IMR-90 (cell line): ENCODE measurements at places on chromosomes 6 and 20. TPM values are rescaled to one million over a fixed set of nuclear protein-coding genes. Genes with fewer than 3 reads are reported as not detected.

GRCh38 chr6:146135167-146135566, 106.3 kb downstream of the GRM1 start:
- H3K27me3 ChIP-seq = no peaks in the 10 kb centered on the region
- no peaks in the 10 kb centered on the region for H3K4me1 ChIP-seq
- H3K36me3 ChIP-seq = no peaks in the 10 kb centered on the region
- H3K4me3 ChIP-seq = no peak overlapping the region
- no peak for DNase-seq

DNA sequence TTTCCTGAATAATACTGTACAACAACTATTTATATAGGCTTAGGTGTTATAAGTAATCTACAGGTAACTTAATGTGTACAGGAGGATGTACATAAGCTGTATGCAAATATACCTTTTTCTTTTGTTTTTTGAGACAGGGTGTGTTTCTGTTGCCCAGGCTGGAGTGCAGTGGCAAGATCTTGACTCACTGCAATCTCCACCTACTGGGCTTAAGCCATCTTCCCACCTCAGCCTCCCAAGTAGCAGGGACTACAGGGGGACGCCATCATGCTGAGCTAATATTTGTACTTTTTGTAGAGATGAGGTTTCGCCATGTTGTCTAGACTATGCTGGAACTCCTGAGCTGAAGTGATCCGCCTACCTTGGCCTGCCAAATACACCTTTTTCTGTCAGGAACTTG, 191.7 kb upstream of the ZNF217 start:
- H3K27ac ChIP-seq = no peak overlapping the region
- DNase-seq = no peak
- no peaks in the 10 kb centered on the region for H3K36me3 ChIP-seq

DNA sequence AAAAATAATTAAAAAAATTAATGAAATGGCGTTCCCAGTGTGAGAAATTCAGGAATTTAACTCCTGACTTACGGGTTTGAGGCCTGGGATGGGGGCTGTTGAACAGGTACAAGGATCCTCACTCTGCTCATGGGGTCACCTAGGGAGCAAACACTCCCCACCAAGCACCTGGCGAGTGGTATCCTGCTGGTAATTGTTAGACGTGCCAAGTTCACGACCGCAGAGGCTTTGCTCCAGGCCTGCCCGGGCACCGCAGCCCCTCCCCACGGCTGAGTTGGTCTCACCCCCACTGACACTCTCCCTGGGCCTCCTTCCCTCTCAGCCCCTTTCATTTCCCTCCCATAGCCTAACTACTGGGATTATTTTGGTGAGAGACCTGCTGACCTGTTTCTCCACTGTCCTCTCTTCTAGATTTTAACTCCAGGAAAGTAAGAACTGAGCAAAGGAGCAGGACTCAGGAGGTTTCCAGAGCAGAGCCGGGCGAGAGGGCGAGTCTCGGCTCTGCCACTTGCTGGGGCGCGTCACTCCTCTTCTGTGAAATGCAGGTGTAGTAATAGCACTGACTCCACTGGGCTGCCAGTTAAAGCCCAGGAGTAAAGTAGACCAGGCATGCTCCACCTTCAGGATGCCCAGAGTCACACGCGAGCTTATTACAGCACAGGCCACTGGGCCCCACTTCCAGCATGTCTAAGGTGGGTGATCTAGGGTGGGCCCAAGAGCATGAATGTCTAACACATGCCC, 22.8 kb downstream of the BMP7 start:
- no peak overlapping the region for H3K27ac ChIP-seq
- H3K36me3 ChIP-seq = no peaks in the 10 kb centered on the region
- H3K4me1 ChIP-seq = no peaks in the 10 kb centered on the region
- DNase-seq = no peak

DNA sequence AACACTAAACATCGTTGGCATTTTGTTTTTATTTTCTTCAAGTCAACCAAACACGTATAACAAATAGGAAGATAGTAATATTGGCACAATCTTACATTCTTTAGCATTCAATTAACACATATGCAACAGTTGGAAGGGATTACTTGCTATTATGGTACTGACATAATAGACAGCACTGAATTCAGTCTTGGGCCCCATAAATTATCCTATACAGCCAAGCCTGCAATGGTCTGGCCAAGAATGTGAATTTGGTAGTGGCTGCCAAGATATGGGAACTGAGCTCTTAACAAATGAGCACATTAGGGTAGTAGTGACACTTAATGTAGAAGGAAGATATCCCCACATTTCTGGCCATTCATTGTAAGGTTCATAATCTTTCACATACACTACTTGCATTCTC, 44.8 kb upstream of the ARHGAP18 start:
- peaks cover 5% of the 10 kb centered on the region for H3K4me1 ChIP-seq
- H3K36me3 ChIP-seq = no peaks in the 10 kb centered on the region
- DNase-seq = no peak
- no peak overlapping the region for H3K4me3 ChIP-seq

DNA sequence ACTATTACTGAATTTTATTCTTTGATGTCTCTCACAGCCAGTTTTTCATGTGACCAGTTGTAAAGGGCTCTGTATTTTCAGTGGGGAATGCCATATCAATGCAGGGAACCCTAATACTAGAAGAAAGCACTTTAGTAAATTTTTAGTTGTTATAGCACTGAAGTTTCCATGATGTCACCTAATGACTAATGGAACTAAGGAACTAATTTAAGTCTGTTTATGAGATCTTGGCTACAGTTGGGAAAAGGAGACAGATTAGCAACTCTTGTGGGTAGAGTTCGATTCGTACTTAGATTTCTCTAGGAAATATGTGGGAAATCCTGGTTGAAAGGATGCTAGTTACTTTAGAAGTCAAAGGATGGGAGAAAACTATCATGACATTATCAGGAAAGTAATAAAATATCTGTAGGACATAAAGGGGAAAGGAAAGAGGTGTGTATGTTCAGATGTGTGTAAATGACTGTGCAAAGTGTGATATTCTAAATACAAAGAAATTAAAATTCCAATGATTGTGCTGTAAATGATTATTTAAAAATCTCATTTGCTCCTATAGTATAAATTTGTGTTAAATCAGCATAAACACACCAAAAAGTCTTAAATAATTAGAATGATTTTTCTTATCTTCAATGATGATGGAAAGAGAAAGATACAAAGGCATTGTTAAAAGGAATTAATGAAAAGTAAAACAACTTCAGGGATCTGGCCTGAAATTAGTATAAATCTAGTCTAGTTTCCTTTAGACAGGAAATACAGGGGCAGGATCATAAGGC, 103.4 kb downstream of the LRRC1 start:
- DNase-seq = peak; percentile 84
- H3K27me3 ChIP-seq = no peaks in the 10 kb centered on the region
- no peak overlapping the region for H3K4me3 ChIP-seq
- peaks cover 7% of the 10 kb centered on the region for H3K36me3 ChIP-seq

ABHD16B gene
- not detected in 2 replicates for total RNA-seq

BPIFA1 gene
- total RNA-seq = not detected in 2 replicates

DNA sequence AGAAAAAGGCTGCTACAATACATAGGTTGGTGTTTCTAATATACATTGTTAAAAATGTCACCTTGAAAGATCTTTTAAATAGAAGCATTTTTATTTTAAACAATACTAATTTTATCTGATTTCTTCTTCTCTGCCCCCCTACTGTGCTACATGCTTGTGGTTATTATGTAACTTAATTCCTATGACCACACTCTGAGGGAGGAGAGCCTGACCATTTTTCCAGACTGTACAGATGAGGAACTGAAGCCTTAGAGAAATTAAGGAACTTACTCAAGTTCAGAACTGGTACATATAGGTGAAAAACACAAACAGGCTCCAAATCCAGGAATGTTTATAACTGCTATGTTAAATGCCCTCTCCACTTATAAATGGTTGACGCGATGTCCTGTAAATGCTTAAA, 43.4 kb upstream of the ARHGAP18 start:
- DNase-seq = peak; percentile 70
- no peaks in the 10 kb centered on the region for H3K27me3 ChIP-seq
- no peak overlapping the region for H3K4me3 ChIP-seq
- H3K4me1 ChIP-seq = peaks cover 10% of the 10 kb centered on the region
- no peaks in the 10 kb centered on the region for H3K36me3 ChIP-seq

SLC12A5 gene
- not detected in 2 replicates for total RNA-seq

GRCh38 chr20:33859157-33859695, 48.1 kb downstream of the CHMP4B start:
- peaks cover 7% of the 10 kb centered on the region; the same call in 1 of the 2 replicates for H3K4me1 ChIP-seq
- H3K4me3 ChIP-seq = no peak overlapping the region
- no peak overlapping the region for H3K27ac ChIP-seq
- H3K36me3 ChIP-seq = peaks cover 26% of the 10 kb centered on the region
- H3K27me3 ChIP-seq = no peaks in the 10 kb centered on the region

ESR1 gene
- not detected in 2 replicates for total RNA-seq

- H3K4me1 ChIP-seq = no peaks in the 10 kb centered on the region; the same call in 1 of the 2 replicates
- no peaks in the 10 kb centered on the region for H3K27me3 ChIP-seq
- no peak overlapping the region for H3K4me3 ChIP-seq
- no peak overlapping the region for H3K27ac ChIP-seq
- no peaks in the 10 kb centered on the region for H3K36me3 ChIP-seq
- DNase-seq = peak; percentile 76
These were observed 933.7 kb upstream of the GJE1 start for GRCh38 chr6:141199074-141199473.

GGTLC1 gene
- total RNA-seq = not detected in 2 replicates

LGSN gene
- not detected in 2 replicates for total RNA-seq
